ENCODE measurements at places on chromosomes 4 and X.

- DNase-seq = no peak
These were observed 7.2 kb downstream of the PCDH7 start for GRCh38 chr4:30727409-30727808.

GRCh38 chr4:8364141-8364540 is 76.4 kb downstream of the ACOX3 start:
- DNase-seq = no peak

GRCh38 chr4:82429728-82430192 is 502 bp downstream of the HNRNPDL start:
- DNase-seq = no peak

- DNase-seq = no peak
These were observed 154.9 kb downstream of the PJA1 start for GRCh38 chrX:69010339-69010738.

DNA sequence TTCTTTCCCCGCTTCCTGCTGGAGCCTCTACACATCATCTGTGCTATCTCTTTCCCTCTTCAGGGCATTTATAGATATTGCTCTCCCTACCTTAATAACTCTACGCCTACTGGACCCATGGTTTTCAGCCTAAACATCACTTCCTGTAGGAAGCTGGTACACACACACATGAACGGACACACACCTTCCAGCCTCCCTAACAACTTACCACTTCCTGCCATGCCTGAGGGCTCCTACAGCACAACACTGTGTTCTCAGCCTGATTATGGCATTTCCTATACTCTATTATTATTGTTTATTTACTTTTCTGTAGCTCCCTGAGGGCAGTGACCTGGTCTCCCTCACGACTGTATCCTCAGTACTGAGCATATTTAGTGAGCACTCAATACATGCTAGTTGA is 163.6 kb upstream of the MAP3K15 start:
- no peak for DNase-seq

DNA sequence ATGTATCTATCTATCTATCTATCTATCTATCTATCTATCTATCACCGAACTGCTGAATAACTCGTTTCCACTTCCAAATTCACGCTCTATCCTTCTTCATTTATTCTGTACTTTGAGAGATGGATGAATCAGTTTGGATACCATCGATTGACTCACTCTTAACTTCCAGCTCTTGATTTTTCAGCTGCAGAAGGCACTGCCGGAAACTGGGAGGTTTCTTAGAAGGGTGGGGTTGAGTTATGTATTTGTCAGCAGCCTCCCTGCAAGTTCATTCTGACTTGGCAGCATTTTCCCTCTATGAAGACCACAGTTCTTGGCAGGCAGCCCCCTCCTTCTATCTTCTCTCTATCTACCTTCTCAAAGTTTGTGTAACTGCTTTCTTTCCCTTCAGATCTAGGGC is 112.0 kb upstream of the MAGEB18 start:
- no peak for DNase-seq

- no peak for DNase-seq
These were observed 87.8 kb downstream of the STARD8 start for GRCh38 chrX:68735266-68735665.

GRCh38 chr4:128320656-128321055 is 33.0 kb upstream of the PGRMC2 start:
- DNase-seq = no peak

DNA sequence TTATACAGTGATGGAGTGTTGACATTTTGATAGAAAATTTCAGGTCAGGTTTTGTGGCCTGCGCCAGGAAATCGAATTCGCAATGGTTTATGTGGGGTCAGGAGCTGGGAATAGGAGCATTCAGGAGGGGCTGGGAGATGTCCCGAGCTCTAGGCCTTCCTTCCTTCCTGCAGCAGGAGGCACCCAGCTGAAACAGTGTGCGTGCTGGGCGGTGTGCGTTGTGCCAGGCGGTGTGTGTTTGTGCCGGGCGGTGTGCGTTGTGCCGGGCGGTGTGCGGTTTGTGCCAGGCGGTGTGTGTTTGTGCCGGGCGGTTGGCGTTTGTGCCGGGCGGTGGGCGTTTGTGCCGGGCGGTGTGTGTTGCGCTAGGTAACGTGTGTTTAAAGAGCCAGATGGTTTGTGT is 1.7 kb downstream of the UVSSA start:
- no peak for DNase-seq

GRCh38 chrX:78105944-78106650 is 2.0 kb downstream of the PGK1 start:
- peak; percentile 23 for DNase-seq

GRCh38 chr4:12973522-12973921 is 510.6 kb downstream of the RAB28 start:
- DNase-seq = no peak
